ENCODE measurements at places on chromosomes 3 and 15.

DNA sequence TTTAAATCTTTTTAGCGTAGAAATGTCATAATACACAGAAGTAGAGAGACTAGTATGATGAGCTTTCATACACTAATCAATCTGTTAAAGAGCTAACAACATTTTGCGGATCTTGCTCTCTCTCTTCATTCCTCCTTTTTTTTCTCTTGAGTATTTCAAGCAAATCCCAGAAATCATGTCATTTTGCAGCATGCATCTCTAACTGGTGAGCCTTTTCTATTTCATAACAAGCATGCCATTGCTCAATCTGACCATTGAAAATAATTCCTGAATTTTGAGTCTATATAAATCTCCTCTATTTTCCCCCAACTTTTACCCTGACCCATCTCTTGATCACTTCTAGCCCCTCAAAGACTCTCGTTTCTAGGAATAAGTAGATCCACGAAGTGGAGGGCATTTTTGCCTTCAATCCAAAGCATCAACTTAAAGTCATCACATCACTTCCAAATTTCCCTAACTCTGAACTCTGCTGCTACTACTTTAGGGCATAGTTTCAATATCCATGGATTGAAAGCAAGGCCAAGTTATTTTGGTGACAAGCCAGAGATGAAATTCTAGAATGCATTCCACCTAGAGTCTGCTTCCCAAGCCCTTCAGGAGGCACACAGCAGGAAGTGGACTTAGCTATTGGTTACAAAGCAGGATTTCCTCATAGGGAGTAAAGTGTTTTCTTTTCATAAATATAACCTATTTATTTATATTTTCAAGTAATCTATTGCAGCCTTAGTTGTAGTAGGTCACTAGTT is 253.5 kb upstream of the ZPLD1 start:
- DNase-seq: no peak

GRCh38 chr3:16400106-16400931 is 113.2 kb downstream of the RFTN1 start:
- DNase-seq: no peak

DNA sequence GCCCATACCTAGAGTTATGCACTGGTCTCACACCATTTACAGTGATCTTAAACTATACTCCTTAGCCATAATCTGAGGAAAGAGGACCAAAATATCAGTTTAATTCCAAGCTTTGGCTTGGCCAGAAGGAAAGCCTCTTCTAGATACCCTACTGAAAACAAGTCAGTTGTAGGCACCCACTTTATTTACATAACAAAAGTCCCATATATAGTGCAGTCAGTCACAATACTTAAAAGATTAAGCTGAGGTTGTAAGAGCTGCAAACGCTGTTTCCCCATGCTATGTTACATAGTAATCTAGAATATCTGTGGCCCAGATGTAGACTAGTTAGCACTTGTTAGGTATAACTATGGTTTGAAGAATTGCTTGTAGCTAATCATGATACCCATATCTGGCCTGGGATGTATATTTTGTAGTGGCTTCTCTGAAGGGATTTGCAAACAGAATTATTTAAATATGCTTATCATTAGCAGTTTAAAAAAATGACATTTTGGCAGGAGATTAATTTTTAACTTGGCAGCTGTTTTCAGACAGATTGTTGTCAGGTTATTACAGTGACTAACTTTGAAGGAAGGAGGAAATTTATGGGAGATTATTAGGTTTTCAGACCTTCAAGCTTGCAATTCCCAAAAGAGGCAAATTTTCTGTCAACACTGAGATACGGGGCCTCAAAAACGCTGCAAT is 160.4 kb upstream of the SLC2A2 start:
- DNase-seq: no peak

GRCh38 chr3:13417166-13417947 is 2.8 kb downstream of the NUP210 start:
- no peak for DNase-seq

DNA sequence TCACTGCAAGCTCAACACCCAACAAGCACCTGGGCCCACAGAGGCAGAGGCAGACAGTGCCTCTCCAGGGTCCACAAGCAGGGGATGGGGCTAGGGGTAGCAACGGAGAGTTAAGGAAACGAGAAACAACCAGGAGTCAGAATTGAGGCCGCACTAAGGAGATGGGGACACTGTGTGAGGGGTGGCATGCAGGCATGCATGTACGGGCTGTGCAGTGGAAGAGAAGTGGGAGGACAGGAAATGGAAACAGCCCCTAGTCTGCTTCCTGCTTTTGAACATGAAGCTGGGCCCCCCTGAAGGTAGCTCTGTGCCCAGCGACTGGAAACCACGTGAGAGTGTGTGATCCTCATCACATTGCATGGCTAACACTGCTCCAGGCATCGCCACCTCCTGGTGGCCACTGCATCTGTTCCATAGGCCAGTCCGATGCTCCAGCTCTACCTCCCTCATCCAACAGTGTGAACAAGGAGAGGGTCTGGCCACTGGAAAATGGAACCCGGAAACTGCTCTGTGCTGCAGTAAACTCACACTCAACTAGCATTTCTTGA is 44.0 kb downstream of the XXYLT1 start:
- DNase-seq: no peak

- no peak for DNase-seq
Measured at GRCh38 chr15:64503197-64503596, 42.8 kb downstream of the ZNF609 start.

- no peak for DNase-seq
Measured at GRCh38 chr15:45242289-45242688, 9.7 kb upstream of the SLC28A2 start.

Measured in NCI-H1694 treated with DMSO at 0.1 percent for 48 hours (cell line).